ENCODE measurements at places on chromosomes 1 and 21. TPM values are rescaled to one million over a fixed set of nuclear protein-coding genes. Genes with fewer than 3 reads are reported as not detected.

S100A16 gene
- 48.2 TPM for total RNA-seq

UBASH3A gene
- total RNA-seq: 0.44 TPM

COL16A1 gene
- total RNA-seq: 27.5 TPM

VWA5B1 gene
- total RNA-seq: 0.16 TPM

SLC45A1 gene
- total RNA-seq: 2.2 TPM

ALX3 gene
- total RNA-seq: not detected

HORMAD1 gene
- total RNA-seq: 0.29 TPM

TIAM1 gene
- 6.7 TPM for total RNA-seq

LZIC gene
- total RNA-seq: 31.2 TPM

OR2G3 gene
- not detected for total RNA-seq

SLC41A1 gene
- total RNA-seq: 206 TPM

AIRE gene
- 0.08 TPM for total RNA-seq

PCBP3 gene
- total RNA-seq: 5.9 TPM

GRCh38 chr1:224507771-224508523 lies 73.3 kb upstream of the WDR26 start:
- DNase-seq: no peak

GRCh38 chr1:111669268-111669667 lies 49.7 kb downstream of the RAP1A start:
- no peak for DNase-seq

GRCh38 chr1:33791251-33791650 lies 72.6 kb upstream of the HMGB4 start:
- DNase-seq: no peak

DNA sequence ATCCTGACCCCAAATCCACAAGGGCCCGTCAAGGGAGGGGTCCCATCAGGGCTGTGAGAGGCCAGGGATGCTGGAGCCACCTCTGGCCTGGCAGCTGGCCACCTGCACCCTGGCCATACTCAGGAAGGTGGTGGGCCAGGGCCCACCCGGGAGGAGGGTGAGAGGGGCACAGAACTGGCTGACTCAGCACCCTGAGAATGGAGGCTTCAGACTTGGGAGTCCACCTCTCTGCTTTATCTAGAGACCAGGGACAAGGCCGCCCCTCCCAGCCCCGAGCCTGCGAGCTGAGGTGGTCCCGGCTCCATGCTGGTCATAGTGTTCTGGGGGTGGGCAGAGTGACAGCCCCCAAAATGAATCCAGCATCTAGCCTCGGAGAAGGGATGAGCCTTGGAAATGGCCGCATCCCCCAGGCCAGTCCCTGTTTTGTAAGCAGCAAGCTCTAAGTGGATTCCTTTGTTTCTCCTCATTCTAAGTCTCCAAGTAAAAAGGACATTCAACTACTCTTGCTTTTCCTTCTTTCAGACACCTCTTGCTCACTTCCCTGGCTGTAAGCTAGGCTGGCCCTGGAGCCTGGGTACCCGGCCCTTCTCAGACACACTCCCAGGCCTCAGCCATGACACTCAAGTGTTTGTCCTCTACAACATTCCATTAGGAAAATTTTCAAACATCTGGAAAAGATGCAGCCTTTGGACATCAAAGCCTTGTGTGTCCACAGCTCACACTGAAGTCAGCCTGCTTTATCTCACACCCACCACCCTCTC lies 12.3 kb downstream of the WNT3A start:
- no peak for DNase-seq

DNA sequence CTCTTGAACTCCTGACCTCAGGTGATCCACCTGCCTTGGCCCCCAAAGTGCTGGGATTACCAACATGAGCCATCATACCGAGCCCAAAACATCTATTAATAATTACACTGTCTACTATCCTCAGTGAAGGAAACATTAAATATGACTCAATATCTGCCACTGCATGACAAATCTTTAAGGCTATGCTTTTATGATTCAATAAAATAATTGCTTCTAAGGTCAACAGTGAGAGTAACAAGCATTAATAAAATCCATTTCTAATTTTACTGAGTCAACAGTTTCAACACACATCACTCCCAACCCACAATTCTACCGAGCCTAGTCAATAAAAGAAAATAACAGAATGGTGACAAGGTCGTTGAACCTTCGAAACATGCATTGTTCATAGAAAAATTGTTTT lies 125.5 kb upstream of the CHRM3 start:
- no peak for DNase-seq

DNA sequence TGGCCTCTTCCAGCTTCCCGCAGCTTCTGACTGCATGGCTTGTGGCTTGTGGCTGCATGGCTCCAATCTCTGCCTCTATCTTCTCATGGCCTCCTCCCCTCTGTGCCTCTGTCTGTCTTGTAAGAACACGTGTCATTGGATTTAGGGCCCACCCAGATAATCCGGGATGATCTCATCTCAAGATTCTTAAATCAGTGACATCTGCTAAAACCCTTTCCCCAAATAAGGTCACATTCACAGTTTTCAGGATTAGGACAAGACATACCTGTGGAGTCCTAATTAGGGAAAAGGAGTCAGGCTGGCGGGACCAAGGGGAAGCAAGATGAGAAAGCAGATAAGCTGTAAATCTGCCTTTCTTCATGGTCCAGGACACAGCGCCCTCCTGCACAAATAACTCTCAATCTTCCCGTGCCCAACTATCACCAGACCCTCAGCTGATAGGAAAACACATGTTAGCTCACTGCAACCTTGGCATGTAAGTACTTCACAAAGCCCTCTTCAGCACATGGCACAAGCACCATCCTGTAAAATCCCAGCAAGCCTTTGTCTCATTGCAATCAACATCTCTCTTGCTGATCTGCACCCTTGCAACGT lies 82.2 kb downstream of the SPSB1 start:
- no peak for DNase-seq

DNA sequence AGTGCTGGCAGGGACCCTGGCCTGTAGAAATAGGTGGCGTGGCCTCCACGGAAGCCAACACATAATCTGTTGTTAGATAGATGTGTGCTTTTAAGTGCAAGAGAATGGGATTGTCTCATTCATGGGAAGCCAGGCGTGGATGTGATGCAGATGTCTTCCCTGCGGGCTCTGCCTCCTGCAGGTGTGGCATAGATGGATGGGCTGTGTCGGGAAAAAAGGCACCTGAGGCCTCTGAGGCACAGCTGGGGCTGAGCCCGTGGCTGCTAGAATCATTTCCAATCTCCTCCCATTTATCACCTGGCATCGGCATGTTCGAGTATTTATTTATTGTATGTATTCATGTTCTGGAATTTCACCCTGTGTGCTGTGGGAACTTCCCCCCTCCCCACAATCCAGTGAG lies 353.4 kb upstream of the AJAP1 start:
- DNase-seq: no peak

GRCh38 chr1:54327386-54328065 lies 78.7 kb downstream of the SSBP3 start:
- no peak for DNase-seq

GRCh38 chr1:220699044-220699443 lies 8.9 kb downstream of the C1orf115 start:
- DNase-seq: no peak

DNA sequence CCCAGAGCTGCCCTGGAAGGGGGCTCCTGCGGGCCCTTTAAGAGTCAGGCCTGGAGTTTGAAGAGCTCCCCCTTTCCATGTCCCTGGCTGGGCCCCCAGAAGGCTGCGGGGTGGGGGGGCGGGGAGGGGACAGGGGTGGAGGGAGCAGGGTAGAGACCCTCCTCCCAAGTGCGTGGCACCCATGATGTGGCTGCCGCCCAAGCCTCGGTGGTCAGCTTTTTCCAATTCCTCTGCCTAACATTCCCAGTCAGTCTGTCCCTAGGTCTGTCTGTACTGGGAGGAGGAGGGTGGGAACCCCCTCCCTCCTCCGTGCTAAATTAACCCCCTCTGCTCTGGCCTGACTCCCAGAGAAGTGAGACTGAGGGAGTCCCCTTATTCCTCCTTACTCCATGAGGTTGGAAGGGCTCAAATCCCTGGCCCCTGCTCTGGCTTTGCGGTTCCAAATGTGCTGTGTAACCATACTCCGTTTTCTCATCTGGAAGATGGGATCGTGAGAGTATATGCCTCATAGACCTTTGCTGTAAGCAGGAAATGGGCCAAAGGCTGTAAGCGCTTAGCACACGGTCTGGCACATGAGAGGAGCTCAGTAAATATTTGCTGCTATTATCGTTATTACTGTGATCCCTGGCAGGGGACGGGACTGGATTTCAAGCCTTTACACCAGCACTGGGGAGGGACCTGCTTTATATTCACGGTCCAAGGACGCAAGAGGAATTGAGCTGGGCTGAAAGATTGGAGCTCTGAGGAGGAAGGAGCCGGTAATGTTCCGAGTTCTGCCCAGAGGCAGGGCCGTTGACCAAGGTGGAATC lies 658 bp upstream of the COL16A1 start:
- peak; percentile 39 for DNase-seq

GRCh38 chr1:88272216-88272615 lies 411.9 kb upstream of the PKN2 start:
- no peak for DNase-seq

GRCh38 chr1:56797065-56797685 lies 22.0 kb downstream of the FYB2 start:
- peak; percentile 40 for DNase-seq

- no peak for DNase-seq
These were observed 1030.1 kb downstream of the ADGRL2 start for GRCh38 chr1:82830690-82831380.

- DNase-seq: no peak
These were observed 37.9 kb downstream of the WDR3 start for GRCh38 chr1:117967477-117967876.

- peak; percentile 68 for DNase-seq
These were observed 262.0 kb downstream of the HMCN1 start for GRCh38 chr1:185996211-185996610.

DNA sequence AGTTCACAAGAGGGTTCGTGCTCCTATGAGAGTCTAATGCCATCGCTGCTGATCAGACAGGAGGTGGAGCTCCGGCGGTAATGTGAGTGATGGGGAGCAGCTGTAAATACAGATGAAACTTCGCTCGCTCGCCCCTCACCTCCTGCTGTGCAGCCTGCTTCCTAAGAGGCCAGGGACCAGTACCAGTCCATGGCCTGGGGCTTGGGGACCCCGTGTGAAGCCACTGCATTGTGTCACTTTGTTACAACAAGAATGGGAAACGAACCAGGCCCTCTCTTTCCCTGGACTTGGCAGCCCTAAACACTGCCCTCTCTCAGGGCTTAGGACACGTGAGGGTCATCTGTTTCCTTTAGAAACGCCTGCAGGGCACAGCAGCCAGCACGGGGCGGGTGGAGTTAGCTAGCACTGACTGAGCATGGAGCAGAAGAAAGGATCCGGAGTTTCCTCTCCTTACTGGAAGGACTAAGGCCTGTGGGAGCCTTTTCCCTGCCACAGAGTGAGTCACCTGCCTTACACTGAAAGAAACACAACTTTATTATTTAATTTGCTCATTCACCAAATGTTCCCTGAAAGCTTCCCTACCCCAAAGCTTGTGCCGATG lies 185.2 kb upstream of the TMEM51 start:
- peak; percentile 69 for DNase-seq

DNA sequence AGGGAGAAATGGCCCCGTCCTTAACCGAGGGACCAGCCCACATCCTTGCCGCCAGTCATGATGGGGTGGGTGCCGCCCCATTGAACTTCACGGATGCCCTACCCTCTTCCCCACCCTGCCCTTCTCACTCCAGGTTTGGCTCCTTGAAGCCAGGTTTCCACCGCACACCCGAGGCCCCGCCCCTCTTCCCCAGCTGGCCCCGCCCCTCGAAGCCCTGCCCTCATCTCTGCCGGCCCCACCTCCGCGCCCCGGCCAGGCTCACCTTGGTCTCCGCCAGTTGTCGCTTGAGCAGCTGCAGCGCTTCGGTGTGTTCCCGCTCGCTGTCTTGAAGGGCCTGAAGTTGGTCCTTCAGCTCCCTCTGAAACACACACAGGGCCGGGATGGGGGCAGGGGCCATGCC lies 16.6 kb downstream of the TRIM62 start:
- no peak for DNase-seq

GRCh38 chr1:220757441-220757840 lies 9.3 kb downstream of the MTARC2 start:
- no peak for DNase-seq

DNA sequence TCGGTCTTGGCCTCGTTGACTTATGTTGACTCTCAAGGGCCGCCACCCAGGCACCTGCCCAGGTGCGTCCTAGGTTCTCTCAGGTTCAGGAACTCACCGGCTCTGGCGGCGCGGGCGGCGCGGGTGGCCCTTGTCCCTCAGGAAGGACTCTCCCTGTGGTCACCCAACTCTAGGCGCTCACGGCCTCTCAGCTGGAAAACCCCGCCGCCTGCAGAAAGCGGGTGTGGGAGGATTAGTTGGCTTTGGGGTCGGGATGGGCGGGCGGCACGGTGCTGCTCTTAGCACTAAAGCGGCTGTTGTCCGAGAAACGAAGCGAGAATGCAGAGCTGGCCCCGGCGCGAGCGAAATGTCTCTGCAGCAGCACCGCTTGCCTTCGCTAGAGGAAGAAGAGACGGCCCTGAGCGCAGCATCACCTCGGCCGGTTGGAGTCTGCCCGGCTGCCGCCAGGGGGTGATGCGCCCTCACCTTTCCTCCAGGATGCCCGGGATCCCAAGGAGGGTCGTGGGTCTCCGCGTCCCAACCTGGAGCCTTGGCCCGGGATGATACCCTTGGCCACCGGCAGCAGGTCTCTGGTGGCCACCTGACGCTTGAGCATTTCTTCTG lies 8.1 kb upstream of the TADA1 start:
- DNase-seq: peak; percentile 51

DNA sequence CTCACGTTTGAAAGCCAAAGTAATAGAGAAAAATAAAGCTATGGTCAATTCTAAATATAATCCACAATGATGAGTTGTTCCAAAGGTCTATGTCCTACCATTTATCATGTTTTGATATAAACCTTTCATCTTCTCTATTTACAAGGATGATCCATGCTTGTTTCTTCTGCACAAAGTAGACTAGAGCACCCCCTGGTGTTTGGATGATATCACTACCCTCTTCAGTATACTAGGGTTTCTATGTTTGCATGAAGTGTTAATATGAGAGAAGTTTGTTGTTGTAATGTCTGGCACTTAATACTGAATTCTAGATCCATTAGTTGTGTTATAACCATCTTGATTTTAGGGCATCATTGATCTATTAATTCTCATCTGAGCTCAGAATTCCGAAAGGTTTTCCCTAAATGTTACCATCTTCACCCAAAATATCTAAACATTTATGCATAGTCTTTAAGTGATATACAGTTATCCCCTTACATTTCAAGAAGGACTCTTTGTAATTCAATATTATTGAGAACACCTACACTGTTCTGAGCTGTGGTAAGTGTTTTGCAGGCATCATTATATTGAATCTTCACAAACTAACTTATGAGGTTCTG lies 21.1 kb downstream of the CLDN8 start:
- DNase-seq: no peak

DNA sequence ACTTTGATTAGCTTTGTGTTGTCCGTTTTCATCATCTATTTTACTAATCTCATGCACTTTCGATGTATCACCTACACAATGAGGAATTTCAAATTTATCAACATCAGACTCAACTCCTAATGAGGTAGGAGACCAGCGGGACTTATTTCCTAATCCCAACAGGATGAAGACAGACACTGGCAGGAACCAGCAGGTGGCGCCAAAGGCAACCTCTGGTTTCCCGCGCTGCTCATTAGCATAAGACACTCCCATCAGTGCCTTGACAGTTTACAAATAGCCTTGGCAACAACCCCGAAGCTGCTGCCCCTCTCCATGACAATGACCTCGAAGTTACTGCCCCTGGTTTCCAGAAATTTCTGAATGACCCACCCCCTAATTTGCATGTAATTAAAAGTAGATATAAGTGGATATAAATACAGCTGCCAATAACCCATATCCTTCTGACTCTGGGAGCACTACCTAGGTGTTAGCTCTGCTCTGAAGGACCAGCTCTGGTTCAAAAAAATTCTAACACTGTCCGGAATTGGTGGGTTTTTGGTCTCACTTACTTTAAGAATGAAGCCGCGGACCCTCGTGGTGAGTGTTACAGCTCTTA lies 974.8 kb downstream of the ADGRL2 start:
- DNase-seq: peak; percentile 30

Data from left cardiac atrium (tissue), 4 donors.